ENCODE measurements at places on chromosomes 2 and 18. TPM values are rescaled to one million over a fixed set of nuclear protein-coding genes. Genes with fewer than 3 reads are reported as not detected.
A peak's percentile ranks its signal among the peaks of the same experiment; 100 is the strongest.

DNA sequence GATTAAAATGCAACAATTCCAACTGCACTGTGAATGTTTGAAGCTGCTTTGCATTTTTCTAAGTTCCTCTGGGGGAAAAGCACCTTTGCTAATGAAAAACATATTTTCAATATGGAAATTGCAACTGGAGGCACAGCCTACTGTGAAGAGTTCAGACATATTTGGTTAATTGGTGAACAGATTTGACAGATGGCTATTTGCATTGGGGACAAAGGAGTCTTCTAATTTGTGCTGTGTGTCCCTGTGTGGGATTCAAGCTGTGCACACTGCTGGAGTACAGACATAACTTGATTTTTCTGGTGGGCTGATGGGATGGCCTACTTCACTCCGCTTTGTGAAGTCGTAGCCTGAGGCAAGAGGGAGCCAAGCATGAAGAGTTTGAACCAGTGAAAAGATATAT, 40.7 kb upstream of the ARHGAP25 start:
- no peaks in the 10 kb centered on the region for H3K27me3 ChIP-seq
- no peak overlapping the region for H3K27ac ChIP-seq
- H3K4me3 ChIP-seq, result no peak overlapping the region
- H3K36me3 ChIP-seq, result no peaks in the 10 kb centered on the region
- H3K4me1 ChIP-seq, result peaks cover 83% of the 10 kb centered on the region
- DNase-seq, result no peak

The RAB6D gene
- polyA plus RNA-seq, result not detected

The POMC gene
- polyA plus RNA-seq, result 4.6 TPM

DNA sequence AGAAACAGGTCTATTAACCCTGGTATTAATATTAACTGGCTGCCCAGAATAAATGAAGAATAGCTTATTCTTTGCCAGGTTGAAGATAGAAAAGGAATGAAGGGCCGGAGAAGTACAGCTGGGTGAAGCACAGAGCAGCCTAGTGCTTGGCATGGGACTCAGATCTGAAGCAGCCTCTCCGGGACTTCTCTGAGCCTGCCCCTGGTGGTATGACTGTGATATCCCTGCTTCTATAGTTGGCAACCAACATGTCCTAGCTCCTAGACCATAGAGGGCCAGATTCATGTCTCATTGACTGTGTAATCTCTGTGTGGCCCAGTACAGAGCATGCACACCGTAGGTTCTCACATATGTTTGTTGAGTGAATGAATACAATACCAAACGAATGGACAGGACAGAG, 107.8 kb downstream of the MSH2 start:
- no peaks in the 10 kb centered on the region for H3K36me3 ChIP-seq
- no peak overlapping the region for H3K4me3 ChIP-seq
- no peaks in the 10 kb centered on the region for H3K27me3 ChIP-seq
- no peak for DNase-seq
- no peak overlapping the region for H3K27ac ChIP-seq

GRCh38 chr18:70075906-70076305, 128.2 kb upstream of the CD226 start:
- no peak overlapping the region for H3K4me3 ChIP-seq
- H3K27me3 ChIP-seq, result no peaks in the 10 kb centered on the region
- DNase-seq, result no peak
- no peak overlapping the region for H3K27ac ChIP-seq
- no peaks in the 10 kb centered on the region for H3K36me3 ChIP-seq
- no peaks in the 10 kb centered on the region for H3K4me1 ChIP-seq

The COL6A3 gene
- polyA plus RNA-seq, result not detected

DNA sequence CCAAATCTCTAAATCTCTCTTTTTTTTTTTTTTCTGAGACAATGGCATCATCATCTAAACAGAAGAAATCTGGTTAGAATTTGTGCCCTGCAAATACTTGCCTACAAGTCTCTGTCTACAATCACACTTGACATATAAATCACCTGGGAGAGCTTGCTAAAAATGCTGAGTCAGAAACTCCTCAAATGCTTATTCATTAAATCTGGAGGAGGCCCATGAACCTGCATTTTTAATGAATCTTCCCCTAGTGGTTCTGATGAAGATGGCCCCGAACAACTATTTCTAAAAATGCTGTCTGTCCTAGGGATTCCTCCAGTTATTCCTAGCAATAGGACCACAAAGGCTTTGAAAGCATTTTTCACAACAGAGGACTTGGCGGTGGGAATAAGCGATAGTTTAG, 1.6 kb upstream of the CSRNP3 start:
- no peak overlapping the region for H3K27ac ChIP-seq
- no peaks in the 10 kb centered on the region for H3K27me3 ChIP-seq
- no peak for DNase-seq
- no peaks in the 10 kb centered on the region for H3K4me1 ChIP-seq

DNA sequence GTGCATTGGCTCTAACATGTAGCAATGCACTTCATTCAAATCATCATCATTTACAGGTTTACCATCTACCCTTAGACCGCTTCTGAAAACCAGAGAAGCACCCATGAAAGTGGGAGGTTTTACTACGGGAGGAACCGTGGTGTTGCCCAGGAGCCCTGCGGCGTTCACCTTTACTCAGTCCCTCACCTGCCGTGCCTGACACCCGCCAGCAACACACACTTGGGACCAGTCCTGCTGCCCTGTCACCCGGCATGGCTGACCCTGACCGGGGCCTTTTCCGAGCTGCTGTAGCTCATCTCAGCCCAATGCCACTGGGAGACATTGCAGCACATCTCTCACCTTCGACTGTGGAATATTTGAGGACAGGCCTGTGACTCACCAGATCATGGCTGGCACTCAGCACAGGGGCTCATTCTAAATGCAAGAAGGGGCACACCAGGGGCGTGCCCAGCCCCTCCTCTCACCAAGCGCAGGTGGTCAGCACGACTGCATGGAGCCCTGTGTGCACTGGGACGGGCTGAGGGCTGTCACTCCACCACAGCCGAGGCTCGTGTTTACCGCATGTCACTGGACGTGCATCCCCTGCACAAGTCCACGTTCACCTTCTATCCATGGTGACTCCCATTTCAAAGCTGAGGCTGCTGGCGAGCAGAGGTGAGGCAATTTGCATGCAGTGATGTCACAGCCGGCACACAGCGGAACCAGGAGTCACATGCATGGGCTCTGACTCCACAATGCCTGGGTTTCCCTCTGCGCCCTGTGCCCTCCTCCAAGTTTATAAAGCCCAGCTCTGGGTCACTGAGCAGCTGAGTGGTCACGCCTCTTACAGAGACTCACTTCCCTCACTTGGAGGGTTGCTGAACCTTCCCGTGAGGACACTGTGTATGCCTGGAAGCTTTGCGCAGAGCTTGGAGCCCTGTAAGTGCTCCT, 76.7 kb upstream of the SNTG2 start:
- no peak overlapping the region for H3K27ac ChIP-seq

GRCh38 chr2:24509840-24510239, 18.8 kb downstream of the NCOA1 start:
- no peak for DNase-seq
- peaks cover 20% of the 10 kb centered on the region for H3K4me1 ChIP-seq
- no peak overlapping the region for H3K27ac ChIP-seq
- no peaks in the 10 kb centered on the region for H3K27me3 ChIP-seq
- H3K4me3 ChIP-seq, result no peak overlapping the region

DNA sequence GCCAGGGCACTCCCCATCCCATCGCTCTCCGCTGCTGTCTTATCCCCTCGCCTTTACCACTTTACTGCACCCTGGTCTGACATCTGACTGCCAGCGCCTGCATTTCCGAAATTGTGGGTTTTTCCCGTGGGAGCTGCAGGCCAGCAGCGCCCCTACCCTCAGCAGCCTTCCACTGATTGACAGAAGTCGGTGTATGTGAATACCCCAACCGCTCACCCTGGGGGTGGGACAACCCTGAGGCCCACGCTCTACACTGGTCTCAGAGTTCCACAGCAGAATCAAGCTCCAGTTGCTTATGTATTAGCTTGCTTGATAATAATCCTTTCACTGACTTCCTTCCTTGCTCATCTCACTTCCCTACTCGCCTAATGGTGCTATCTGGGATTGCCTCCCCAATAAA, 62.0 kb downstream of the POLE4 start:
- H3K27me3 ChIP-seq, result no peaks in the 10 kb centered on the region
- DNase-seq, result no peak
- no peaks in the 10 kb centered on the region for H3K36me3 ChIP-seq
- no peak overlapping the region for H3K4me3 ChIP-seq
- peaks cover 18% of the 10 kb centered on the region for H3K4me1 ChIP-seq

The TMEM247 gene
- polyA plus RNA-seq, result not detected

DNA sequence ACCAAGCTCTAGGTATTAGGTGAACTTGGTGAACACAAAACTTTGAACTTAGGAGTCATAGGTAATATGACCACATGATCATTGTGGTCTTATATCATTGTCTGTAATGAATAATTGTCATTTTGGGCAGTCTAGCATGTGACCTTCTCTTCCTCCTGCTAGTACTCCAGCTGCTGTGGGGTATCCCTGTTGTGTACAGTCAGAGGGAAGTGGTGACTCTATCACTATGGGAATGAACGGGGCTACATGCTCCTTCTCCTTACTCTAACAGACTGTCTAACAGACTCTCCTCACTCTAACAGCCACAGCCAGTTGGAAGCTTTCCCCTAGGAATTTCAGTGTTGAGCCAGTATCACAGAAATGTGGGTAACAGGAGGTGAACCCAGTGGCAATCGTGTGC, 68.2 kb upstream of the NEDD4L start:
- H3K4me1 ChIP-seq, result peaks cover 3% of the 10 kb centered on the region
- H3K36me3 ChIP-seq, result no peaks in the 10 kb centered on the region
- DNase-seq, result no peak

DNA sequence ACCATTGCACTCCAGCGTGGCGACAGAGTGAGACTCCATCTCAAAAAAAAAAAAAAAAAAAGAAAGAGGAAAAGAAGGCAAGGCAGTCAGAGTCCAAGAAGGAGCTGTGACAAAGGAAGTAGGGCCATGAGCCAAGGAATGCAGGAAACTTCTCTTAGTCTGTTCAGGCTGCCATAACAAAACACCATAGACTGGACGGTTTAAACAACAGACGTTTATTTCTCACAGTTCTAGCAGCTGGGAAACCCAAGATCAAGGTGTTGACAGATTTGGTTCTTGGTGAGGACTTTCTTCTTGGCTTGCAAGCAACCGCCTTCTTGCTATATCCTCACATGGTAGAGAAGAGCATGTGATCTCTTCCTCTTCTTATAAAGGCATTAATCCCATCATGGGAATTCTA, 13.1 kb upstream of the SUMO1 start:
- H3K27me3 ChIP-seq, result no peaks in the 10 kb centered on the region
- no peak for DNase-seq
- H3K4me3 ChIP-seq, result no peak overlapping the region
- no peak overlapping the region for H3K27ac ChIP-seq

DNA sequence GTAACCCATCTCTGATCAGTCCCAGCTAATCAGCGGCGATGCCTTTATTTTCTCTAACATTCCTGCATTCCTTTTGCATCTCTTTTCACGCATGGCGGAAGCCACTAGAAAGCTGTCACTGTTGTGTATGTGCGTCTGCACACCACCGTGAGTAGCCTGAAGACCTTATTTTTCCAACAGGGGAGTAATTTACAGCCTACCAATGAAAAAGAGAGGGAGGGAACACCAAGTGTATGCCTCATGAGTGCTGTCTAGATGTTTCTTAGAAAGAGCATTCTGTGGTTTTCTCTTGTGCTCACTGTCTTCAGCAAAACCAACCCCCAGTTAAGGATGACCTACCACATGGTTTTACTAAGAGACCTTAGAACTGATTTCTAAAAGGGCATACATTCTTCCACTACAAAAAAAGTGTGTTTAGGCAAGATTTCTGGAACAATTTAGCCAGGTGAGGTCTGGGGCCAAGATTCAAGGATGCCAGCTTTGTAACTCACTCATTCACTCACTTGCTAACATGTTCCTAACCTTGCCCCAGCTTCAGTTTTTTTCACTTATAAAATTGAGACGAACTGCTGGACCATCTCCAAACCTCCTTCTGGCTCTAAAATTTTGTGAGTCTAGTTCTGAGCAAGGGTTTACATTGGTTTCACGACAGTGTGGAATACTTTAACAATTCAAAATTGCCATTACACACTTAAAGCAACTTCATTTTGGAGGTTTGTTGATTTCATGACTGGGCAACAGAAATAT, 51.4 kb downstream of the BCL2 start:
- H3K4me1 ChIP-seq, result peaks cover 31% of the 10 kb centered on the region
- DNase-seq, result no peak
- H3K27me3 ChIP-seq, result no peaks in the 10 kb centered on the region
- no peaks in the 10 kb centered on the region for H3K36me3 ChIP-seq

DNA sequence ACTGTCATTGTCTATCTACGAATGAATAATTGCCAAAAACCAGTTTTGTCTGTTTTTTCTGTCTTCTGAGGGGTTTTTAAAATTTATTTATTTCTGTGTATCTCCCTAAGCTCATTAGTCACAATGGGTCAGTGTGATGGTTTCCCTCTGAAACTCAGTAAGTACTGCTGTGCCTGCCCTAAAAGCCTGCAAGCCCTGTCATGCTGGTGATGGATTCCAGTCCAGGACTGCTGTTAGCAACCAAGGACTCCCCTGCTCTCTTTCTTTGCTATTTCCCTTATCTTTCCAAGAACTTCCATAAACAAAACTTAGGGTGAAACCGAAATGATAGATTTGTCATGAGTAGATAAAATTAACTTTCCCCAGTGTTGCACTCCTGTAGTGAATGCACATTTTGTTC, 11.8 kb upstream of the DSG2 start:
- no peak for DNase-seq
- no peaks in the 10 kb centered on the region for H3K27me3 ChIP-seq
- no peak overlapping the region for H3K27ac ChIP-seq
- no peak overlapping the region for H3K4me3 ChIP-seq
- no peaks in the 10 kb centered on the region for H3K4me1 ChIP-seq

- H3K36me3 ChIP-seq, result no peaks in the 10 kb centered on the region
- H3K4me1 ChIP-seq, result peaks cover 53% of the 10 kb centered on the region
- no peak for DNase-seq
- H3K4me3 ChIP-seq, result peak overlapping the region; percentile 87
- peak overlapping the region; percentile 99 for H3K27ac ChIP-seq
These were observed 427 bp downstream of the RBKS start for GRCh38 chr2:27889774-27890145.

DNA sequence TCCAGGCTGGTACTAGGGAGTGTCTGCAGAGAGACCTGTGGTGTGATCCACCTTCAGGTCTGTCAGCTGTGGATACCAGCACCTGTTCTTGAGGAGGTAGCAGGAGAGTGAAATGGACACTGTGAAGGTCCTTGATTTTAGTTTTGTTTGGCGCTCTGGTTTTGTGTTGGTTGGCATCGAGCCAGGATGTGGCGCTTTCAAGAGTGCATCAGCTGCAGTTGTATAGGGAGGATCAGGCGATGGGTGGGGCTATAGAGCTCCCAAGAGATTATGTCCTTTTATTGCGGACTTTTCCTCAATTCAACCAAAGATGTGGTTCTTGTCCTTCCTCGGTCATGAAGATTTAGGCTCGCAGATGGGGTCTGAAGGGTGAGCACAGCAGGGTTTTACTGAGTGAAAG, 37.5 kb downstream of the SLC39A10 start:
- DNase-seq, result no peak
- no peak overlapping the region for H3K4me3 ChIP-seq
- H3K36me3 ChIP-seq, result peaks cover 8% of the 10 kb centered on the region
- H3K27ac ChIP-seq, result no peak overlapping the region

GRCh38 chr2:170525566-170525900, 189.6 kb upstream of the SP5 start:
- peaks cover 4% of the 10 kb centered on the region for H3K27me3 ChIP-seq
- H3K27ac ChIP-seq, result no peak overlapping the region
- H3K36me3 ChIP-seq, result no peaks in the 10 kb centered on the region
- no peak overlapping the region for H3K4me3 ChIP-seq
- no peaks in the 10 kb centered on the region for H3K4me1 ChIP-seq

Measured in CD14-positive monocyte (primary cell).